GM12864 (cell line): ENCODE measurements at places on chromosomes 7 and 10.

DNA sequence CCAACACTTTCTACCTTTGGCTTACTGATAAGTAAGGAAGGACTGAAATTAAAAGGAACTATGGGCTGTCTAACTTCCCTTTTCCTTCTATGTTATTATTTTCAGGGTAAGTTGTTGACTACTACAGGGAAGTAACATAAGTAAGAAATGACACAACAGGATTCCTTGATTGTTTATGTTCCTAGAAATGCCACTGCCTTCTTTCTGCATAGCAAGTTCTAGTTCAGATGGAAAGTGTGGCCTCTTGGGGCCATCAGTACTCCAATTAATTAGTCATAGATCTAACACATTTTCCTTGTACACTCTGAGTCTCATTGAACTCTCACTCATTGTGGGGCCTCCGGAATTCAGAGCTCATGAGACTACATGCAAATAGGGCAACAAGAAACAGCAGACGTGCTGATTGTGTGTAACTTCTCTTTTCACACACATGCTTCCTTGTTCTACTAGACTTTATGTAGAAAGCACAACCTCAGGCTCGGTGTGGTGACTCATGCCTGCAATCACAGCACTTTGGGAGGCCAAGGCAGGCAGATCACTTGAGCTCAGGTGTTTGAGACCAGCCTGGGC, 35.3 kb upstream of the HIBADH start:
- peak; percentile 56 for DNase-seq

- DNase-seq: no peak
Observed at GRCh38 chr7:3218411-3219225, 82.4 kb upstream of the SDK1 start.

DNA sequence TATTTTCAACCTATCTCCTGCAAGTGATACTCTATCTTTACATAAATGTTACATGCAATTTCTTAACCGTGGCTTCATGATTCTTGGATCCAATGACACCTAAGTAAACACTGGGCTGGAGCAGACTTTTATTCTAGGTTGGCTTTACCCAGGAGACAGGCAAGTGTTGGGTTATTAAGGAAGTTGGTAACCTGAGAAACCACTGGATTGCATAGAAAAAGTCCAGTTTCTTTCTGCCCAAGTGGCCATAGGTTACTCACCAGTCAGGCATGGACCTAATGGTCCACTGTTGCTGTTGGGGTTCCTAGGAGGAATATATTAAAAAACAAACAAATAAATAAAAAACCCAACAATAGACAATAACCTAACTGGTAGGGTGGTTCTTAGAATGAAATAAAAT, 112.8 kb downstream of the SEMA3D start:
- no peak for DNase-seq

- no peak for DNase-seq
Observed at GRCh38 chr7:70037171-70037933, 439.1 kb downstream of the AUTS2 start.

DNA sequence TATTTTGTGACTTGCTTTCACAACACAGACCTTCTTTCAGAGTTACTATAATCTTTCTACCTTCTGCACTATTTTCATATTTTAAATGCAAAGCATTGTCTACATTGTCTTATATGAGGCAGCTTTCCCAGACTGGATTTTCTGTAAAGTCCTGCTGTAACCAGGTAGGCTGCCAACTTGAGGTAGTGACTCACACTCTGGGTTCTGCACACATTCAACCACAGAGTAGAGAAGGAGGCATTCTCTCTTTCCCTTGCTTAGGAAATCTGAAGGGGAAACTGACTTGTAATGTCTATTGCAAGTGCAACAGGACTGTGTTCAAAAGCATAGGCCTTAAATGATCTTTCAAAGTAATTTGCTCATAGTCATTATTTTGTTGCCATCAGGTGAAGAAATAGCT, 461.4 kb downstream of the GRM8 start:
- DNase-seq: no peak

DNA sequence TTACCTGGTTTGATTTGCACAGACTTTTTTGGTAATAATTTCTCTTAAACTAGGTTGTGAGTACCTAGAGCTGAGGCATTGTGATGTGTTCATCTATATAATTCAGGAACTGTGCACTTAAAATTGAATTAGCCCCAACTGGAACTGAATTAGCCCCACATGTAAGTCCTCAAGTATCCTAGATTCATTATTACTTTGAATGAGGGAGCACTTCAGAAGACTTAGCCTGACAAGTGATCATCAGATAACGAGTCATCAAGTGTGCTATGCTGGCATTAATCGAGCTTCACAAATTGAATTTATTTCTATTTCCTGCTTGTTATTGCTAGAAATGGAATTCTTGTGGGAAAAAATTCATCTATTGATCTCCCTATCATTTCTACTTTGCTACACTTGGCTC, 323.4 kb upstream of the SEMA3D start:
- no peak for DNase-seq

DNA sequence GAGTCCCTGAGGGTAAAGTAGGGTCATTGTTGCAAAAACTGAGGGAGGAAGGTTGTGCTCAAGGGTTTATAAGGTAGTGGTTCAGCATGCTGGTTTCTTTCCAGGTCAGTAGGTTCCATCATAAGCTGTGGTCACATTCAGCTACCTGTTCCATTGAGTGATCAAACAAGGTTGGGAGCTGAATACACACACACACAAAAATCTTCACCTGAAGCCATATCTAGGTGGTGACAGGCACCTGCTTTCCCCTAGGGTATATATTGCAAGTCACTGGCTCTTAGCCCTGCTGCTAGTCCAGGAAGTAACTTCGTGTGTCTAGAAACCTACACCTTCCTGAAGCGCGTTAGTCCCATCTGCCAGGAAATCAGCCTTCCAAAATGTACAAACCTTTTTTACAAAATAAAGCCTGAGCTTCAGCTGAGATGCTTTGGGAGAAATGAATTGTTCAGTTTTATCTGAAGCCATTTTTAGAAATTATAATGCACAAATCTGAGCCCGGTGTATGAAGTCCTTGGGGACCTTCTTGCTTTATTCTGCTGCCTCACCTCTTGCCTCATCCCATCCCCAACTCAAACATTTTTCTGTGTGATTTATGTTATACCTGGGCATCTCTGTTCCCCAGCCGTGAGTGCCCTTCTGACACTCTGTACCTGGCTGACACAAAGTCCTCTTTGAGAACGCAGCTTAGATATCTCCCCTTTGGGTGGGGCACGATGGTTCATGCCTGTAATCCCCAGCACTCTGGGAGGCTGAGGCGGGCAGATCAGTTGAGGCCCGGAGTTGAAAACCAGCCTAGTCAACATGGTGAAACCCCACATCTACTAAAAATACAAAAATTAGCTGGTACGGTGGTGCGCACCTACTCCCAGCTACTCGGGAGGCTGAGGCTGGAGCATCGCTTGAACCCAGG, 10.6 kb upstream of the LAMTOR4 start:
- no peak for DNase-seq

DNA sequence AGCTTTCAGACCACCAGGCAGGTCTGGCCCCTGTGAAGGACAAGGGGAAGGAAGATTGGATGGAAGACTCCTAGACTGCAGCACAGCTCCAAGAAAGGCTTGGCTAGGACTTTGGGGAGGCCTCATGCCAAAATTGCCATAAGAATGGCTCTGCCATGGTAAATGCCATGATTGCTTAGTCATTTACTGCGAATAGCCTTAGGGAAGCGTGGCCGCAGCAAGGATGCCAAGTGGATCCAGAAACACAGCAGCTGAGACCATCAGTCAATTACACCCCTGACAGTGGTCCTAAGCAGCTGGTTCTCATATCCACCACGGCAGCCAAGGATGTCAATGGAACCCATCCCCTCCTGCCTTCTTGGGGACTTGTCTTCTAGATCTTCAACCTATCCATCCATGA, 88.2 kb upstream of the AUTS2 start:
- DNase-seq: no peak

DNA sequence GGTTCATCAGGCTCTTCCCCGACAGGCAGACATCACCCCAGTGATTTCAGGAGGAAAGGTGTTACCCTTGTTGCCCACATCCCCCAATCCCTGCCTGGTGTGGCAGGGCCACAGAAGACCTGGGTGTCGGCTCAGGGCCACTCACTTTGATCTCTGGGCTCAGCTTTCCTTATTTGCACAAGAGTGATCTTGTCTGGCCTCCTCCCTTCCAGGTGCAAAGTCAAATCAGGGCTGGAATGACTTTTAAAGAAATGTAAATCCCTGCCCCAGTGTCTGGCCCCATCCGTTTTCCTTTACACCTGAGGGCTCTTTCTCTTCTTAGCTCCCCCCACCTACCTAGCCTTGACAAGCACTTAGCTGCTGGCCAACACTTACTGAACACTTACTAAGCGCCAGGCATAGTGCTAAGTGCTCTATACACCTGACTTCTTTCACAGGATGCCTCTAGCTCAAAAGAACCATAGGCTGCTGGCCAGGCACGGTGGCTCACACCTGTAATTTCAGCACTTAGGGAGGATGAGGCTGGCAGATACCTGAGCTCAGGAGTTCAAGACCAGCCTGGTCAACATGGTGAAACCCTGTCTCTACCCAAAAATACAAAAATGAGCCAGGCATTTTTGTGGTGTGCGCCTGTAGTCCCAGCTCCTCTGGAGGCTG, 979 bp upstream of the NODAL start:
- DNase-seq: no peak

- DNase-seq: no peak
Observed at GRCh38 chr10:128530301-128530700, 404.1 kb upstream of the MKI67 start.

GRCh38 chr7:3174515-3175284, 126.4 kb upstream of the SDK1 start:
- no peak for DNase-seq

GRCh38 chr10:46542567-46543465, 13.6 kb downstream of the GPRIN2 start:
- no peak for DNase-seq

DNA sequence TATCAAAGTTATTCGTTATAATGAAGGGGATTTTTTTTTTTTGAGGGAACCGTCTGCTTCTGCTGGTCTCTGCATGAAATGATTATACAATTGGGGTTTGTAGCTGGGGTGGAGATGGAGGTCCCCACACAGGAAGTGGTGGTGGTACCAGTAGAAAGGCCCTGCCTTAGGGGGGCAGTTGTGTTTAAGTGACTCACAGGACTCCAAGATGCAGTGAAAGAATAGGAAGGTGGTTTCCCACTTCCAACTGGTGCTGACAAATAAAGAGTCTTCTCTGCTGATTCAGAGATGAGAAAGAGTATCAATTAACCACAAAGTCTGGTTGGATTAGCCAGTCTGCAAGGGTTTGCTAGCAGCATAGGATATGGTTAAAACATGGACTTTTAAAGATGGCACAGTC, 376.0 kb downstream of the SORCS3 start:
- no peak for DNase-seq

DNA sequence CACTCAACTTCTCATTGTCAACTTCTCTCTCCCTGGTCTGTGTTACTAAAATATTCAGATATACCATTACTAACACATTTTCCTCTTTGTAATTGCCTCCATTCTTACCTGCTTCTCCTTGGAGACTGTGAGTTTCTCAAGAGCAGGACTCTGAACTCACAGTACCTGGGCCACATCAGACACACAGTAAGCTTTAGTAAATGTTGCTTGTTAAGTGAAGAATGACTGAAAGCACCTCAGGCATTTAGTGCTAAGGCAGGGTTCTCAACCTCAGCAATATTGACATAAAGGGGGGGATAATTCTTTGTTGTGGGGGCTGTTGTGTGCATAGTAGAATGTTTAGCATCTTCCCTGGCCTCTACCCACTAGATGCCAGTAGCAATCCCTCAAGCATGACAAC, 72.0 kb upstream of the RAB11FIP2 start:
- no peak for DNase-seq

- DNase-seq: no peak
Observed at GRCh38 chr7:3956949-3957348, 655.9 kb downstream of the SDK1 start.

- DNase-seq: no peak
Observed at GRCh38 chr10:124025660-124026588, 67.5 kb downstream of the CHST15 start.

DNA sequence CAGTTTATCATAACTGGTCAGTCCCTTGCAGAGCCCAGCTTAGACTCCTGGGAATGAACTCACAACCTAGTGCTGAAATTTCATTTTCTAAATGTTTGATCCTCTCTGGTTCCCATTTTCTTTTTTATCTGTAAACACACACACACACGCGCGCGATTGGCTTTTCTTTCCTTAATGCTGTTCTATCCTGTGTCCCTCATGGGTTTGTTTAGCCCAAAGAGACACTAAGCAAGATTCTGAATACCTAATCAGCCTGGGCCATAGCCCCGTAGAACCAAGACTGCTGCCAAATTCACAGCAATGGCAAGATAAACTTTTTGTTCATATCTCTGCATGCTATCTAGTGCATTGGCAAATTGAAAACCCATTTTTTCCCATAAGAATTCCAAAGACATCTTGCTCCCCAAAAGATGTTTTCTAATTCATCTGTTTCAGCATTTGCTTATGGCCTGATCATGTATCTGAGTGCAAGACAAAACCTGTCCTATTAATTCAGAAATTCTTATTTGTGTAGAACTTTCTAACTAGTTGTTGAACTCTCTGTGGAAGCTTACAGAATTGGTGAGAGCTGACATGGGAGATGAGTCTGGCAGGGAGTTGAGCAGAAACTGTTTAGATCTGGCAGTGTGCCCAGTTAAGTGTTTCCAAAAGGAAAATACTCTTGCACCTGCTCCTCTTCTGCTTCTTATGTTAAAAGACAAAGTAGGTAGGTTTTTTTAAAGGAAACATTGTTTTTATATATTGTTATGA, 1.8 kb upstream of the IFIT1 start:
- no peak for DNase-seq

DNA sequence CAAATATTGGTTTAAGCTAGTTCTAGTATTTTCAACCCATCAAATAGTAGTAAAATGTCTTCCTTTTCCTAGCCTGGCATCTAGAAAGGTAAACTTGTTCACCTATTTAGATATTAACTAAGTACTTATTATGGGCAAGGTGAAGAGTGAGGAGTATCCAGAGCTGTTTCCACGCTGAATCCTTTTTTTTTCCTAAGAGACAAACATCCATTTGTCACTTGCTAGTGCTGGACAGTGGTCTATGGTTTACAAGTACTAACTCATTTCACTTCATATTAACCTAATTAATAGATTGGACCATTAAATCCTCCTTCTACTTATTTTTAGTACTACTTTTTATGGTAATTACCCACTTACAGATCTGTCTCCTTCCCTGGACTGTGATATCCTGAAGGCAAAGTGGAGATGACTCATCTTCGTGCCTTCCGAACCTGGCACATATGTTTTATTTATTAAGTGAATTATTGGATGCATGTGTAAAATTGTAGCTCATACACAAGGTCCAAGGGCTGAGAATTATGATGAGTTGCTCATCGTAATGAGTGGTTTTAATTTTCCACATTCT, 159.6 kb upstream of the IGFBP3 start:
- no peak for DNase-seq

GRCh38 chr7:3246127-3246526, 54.9 kb upstream of the SDK1 start:
- DNase-seq: no peak

GRCh38 chr10:31508882-31509281, 189.9 kb downstream of the ZEB1 start:
- no peak for DNase-seq

GRCh38 chr7:51021906-51022570, 239.3 kb upstream of the GRB10 start:
- DNase-seq: no peak
